ENCODE measurements at places on chromosomes 13 and 19. TPM values are rescaled to one million over a fixed set of nuclear protein-coding genes. Genes with fewer than 3 reads are reported as not detected.

Gene ZNF14
- 3.0 TPM for total RNA-seq

Gene OR7C1
- not detected for total RNA-seq

Gene PRR22
- not detected for total RNA-seq

DNA sequence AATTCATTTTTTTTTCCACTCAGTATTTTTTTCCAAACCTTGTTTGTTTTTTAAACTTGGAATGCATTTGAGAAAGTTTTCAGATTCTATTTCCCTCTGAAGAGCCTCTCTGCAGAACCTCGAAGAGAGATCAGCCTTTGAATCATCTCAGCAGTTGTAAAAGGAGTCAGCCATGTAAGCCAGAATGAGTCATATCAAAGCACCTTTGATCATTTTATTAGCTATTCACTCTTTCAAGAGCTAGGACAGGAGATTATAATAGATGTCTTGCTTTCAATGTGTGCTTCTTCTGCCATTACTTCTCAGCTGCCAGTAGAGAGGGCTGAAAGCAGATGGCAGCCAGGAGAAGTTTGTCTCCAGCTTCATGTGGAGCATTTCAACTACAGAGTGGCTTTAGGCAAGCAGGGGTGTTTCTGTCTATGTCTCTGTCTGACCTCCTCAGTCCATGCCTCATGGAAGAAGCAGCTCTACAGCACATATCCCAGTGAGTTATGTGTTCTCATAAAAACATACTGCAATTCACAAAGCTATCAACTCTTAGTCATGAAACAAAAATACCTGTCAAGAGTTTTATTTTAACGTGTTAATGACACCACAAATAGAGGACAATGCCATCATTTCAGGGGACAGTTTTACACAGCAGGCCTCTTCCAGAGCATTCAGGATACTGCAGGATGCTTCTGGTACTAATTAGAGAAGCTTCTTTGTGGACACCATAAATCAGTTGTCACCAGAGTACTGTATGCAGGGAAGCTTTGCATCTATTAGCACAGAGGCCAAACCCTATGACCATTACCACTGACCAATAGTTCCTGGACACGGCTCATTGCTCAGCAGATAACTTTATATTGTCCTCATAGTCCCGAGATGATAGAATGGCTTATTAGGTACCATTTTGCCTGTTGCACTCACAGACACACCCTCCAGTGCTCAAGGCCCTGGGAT, 94.3 kb downstream of the NHLRC3 start:
- no peak for DNase-seq

GRCh38 chr19:38893341-38893771, 6.1 kb downstream of the SIRT2 start:
- no peak for DNase-seq

DNA sequence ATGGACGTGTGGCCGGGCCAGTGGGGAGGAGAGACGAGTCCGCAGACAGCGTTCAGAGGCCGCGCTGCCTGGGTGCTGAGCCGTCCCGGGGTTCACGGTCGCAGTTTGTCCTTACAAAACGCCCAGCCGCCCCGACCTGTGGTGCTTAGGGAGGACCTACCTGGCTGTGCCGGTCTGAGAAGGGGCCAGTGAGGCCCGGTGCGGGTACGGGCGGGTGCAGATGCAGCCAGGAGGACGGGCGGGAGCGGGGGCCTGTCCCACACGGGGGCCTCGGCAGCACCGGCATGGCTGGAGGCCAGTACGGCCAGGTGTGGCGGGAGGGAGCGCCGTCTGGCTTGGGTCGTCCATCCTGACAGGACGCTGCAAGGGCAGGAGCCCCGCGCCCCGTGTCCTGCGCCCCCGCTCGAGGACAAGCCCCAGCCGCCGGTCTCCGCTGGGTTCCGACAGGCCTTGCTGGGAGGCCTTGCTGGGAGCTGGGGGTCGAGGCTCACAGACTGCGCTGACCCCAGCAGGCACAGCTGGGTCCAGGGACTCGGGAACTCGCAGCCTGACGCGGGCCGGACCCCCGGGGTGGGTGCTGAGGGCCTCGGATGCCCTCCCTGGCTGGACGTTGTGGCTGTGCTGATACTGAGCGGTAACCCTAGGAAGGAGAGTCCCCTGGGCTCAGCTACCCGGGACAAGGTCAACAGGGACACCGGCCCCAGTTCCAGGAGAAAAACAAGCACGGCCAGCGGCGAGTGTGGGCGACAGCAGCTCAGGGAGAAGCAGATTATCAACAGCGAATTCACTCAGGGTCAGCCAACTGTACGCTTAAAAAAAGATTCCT, 5.3 kb upstream of the PROZ start:
- no peak for DNase-seq

DNA sequence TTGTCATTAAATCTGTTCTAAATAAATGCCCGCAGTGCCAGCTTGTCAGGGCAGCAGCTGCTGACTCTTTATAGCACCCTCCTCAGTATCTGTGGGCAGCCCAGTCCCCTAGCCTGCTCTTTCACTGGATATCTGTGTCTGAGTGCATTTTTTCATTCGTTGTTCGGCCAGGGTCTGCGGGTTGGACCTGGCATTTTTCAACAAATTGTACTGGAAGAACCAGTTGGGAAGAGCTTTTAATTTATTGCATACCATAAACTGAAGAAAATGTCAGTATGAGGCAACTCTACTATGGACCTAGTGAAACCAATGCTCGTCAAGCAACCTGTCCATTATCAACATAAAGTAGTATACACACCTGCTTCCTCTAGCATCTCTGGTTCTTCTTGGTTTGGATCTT, 8.6 kb downstream of the NLRP13 start:
- no peak for DNase-seq

- no peak for DNase-seq
These were observed 17.8 kb downstream of the ERFL start for GRCh38 chr19:41910240-41910991.

DNA sequence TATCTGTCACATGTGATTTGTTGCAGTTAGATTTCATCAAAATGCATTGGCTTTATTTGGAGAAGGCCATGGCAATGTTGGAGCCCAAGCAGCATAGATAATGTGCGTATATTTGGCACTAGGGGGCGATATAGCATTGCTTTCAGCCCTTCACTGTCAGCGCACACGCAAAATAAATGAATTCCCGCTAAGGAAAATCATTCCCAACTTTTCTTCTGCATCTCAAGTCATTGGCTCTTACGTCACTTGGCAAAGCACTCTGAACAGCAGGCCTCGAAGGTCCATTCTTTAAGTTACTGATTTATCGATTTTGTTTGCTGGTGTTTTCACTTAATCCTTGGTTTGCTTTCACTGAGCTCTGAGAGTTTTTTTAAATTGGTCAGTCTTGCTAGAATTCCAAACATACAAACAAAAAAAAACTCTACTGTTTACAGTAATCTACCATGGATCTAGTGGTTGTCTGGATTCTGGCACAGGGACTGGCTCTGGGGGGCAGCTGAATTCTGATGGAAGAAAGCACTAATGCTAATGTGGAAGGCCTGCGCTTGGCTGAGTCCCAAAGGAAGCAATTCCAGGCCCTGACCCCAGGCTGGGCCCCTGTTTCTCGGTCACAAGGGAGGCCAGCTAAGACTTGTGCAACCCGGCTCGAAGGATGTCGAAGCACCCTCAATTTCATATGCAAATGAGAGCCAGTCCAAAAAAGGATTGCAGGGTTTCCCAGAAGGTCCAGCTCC, 97.7 kb upstream of the IPO5 start:
- peak; percentile 59 for DNase-seq

DNA sequence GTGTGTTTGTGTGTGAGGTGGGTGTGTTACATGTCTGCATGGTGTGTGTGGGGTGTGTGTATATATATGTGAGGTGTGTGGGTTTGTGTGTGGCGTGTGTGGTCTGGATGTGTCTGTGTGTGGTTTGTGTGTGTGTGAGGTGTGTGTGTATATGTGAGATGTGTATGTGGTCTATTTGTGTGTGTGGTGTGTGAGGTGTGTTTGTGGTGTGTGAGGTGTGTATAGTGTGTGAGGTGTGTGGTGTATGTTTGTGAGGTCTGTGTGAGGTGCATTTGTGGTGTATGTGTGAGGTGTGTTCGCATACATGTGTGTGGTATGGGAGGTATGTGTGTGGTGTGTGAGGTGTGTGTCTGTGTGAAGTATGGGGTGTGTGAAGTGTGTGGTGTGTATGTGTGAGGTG, 12.5 kb upstream of the TNFRSF19 start:
- DNase-seq, result no peak

Data from H4 (cell line).